ENCODE measurements at places on chromosomes 12 and 14.
A peak's percentile ranks its signal among the peaks of the same experiment; 100 is the strongest.

- DNase-seq: no peak
These were observed 569.9 kb upstream of the MGAT4C start for GRCh38 chr12:86826051-86826450.

DNA sequence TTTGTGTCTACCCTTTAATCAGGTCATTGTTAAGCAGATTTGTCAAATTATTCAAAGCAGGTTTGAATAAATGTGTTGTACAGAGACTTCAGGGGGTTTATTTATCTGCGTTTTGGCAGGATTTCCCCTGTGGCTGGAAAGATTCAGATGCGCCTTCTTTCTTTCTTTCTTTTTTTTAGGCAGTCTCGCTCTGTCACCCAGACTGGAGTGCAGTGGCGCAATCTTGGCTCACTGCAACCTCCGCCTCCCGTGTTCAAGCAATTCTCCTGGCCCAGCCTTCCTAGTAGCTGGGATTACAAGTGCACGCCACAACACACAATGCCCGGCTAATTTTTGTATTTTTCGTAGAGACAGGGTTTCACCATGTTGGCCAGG is 6.3 kb upstream of the NANOGNB start:
- DNase-seq: no peak

GRCh38 chr14:33062476-33062875 is 123.8 kb downstream of the NPAS3 start:
- DNase-seq: no peak

DNA sequence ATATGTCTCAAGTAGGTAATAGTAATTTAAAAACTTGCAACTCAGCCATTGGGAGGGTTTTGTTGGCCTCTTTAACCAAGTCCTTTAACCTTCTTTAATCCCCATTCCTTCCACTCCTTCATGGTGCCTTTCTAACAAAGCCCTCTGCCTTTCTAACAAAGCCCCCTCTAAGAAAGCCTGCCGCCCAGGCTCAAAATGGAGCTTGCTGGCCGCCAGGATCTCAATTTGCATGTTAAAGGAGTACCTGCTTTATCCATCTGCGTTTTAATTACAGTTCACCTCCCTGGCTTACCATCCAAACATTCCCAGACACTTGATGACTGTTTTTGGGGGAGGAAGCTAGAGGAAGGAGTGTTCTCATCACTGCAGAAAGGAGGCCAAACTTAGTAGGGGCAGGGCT is 183.4 kb downstream of the PTPN11 start:
- no peak for DNase-seq

DNA sequence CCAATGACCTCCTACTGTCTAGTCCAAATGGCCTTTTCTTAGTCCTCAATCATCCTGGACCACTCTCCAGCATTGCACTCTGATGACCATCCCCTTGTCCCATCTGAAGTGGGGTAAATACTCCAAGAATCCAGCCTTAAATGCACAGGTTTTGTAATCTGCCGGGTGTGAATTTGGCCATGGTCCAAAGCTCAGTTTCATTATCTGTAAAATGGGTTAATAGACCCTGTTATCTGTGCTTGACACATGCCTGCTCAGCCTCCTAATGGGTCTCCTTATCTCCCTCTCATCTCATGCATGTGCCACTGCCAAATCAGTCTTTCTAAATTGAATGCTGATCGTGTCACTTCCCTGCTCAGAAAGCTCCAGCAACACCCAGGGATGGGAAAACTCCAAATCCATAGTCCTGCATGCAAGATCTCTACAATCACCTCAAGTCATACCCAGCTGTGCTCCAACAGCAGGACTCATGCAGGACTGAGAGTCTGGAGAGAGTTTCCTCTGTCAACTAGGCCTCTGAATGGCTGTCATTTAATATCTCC is 22.3 kb downstream of the LGR5 start:
- DNase-seq: no peak

GRCh38 chr14:59919570-59920377 is at the start of gene LRRC9:
LRRC9 (plus strand) TSS chr14:59920144.
- DNase-seq: peak; percentile 54

Data from CD8-positive, alpha-beta T cell (primary cell).